ENCODE measurements at places on chromosomes 12 and 14.

DNA sequence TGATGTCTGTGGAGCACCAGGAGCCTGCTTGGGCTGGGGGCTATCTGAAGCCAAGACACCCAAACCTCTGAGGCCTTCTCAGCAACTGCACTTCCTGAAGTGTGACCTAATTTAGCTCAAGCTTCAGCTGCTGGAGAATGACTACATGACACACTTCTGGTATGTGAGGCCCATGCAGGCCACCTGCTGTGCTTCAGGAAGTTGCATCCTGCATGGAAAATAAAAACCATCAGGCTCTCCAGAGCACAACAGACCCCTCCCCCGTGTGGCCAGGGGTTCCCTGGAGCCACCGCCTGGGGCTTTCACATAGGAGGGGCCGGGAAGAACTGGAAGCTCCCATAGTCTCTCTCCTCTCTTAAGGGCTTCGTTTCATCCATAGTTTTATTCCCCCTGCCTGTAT lies 217.7 kb downstream of the SLC15A4 start:
- H3K36me3 ChIP-seq: no peaks in the 10 kb centered on the region
- H3K27me3 ChIP-seq: no peaks in the 10 kb centered on the region
- no peak for DNase-seq
- no peak overlapping the region for H3K27ac ChIP-seq
- no peak overlapping the region for H3K4me3 ChIP-seq
- peaks cover 2% of the 10 kb centered on the region for H3K4me1 ChIP-seq

GRCh38 chr14:75295491-75296345 lies 17.1 kb downstream of the FOS start:
- peak overlapping the region; percentile 78 for H3K4me3 ChIP-seq
- no peaks in the 10 kb centered on the region for H3K27me3 ChIP-seq
- DNase-seq: peak; percentile 87
- peak overlapping the region; percentile 94 for H3K27ac ChIP-seq
- peaks cover 39% of the 10 kb centered on the region for H3K4me1 ChIP-seq
- no peaks in the 10 kb centered on the region for H3K36me3 ChIP-seq

DNA sequence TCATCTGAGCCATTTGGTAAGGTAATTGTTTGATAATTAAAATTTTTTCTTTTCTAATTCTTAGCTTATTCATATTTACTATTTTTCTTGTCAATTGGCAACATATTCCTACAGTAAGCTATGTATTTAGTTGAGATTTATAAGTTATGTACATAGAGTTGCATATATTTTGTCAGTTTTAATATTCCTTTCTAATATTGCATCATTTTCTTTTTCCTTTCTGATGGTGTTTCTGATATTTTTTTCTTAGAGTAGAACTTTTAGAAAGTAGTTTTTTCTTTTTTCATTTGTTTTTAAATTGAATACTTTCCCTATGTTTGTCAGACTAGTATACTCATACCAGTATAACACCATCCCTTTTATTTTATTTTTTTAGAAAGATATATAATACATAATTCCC lies 131.3 kb downstream of the TTC6 start:
- no peak for DNase-seq
- H3K27ac ChIP-seq: no peak overlapping the region
- H3K4me3 ChIP-seq: no peak overlapping the region
- H3K27me3 ChIP-seq: peaks cover 3% of the 10 kb centered on the region

GRCh38 chr14:94936401-94936892 lies 166.5 kb upstream of the GSC start:
- DNase-seq: peak; percentile 70
- peak overlapping the region; percentile 18 for H3K4me3 ChIP-seq
- no peaks in the 10 kb centered on the region for H3K36me3 ChIP-seq
